ENCODE measurements at places on chromosomes 1 and 21.

- DNase-seq, result peak; percentile 59
These were observed 71.2 kb upstream of the NBPF3 start for GRCh38 chr1:21368515-21369289.

DNA sequence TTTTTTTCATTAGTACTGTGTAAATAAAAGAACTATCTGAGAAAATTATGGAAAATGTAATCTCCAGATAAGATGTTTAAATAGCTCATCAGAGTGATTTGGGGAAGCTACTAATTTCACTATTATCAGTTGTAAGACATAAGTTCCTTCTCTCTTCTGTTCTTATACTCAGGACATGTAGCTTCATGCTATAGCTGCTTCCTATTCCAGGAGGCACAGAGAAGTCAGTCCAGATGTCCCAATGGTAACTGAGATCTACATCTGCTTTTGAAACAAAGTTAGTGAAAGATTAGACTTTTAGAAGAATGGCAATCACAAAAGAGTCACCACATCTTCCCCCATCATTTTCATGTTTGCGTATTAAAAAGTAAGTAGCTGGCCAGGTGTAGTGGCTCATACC is 5.6 kb downstream of the MAP3K21 start:
- no peak for DNase-seq

DNA sequence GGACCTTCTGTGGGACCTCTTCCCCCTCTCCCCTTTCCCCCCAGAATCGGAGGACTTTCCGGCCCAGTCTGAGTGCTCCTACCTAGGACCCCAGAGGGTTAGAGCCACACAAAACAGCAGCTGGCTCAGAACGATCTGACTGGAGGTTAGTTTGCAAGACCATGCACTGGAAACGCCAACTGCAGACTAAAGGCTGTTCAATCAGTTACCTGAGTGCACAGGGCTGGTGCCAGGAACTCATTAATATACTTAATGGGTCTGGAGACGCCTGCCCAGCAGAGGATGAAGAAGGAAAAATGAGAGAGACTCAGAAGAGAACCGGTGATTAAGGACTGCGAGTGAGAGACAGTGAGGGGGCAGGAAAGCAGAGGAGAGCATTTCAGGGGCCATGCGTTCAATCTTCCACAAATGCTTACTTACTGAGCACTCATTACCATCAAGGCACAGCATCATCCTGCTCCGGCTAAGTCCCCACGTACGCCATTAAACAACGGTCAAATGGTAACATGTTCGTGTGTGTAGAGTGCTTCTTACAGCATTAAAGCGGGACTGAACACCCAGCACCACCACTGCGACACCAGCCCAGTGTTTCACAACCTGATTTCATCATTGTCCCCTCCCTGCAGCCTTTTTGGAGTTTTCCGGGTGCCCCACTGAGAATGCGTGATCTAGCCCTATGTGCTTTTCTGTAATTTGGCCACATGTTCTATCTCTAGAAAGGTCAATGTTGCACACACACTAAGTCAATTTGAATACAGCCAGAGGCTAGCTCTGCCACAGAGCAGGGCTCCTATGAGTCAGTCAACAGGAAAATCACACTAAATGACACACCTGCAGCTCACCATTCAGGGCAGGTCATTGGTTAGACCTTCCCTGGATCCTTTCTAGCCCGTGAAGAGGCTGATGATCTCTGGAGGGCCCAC is 7.6 kb downstream of the ENO1 start:
- peak; percentile 23 for DNase-seq

DNA sequence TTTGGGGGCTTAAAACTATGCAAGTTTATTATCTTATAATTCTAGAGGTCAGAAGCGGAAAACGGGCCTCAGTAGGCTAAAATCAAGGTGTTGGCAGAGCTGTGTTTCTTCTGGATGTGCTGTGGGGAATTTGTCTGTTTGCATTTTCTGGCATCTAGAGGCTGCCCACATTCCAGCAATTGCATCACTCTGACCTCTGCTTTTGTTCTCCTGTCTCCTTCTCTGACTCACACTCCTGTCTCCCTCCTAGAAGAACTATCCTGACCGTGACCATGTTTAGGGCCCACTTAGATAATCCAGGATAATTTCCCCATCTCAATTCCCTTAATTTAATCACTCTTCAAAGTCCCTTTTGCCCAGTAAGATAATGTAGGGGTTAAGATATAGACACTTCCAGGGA is 127.4 kb upstream of the DEPDC1 start:
- DNase-seq, result no peak

GRCh38 chr1:38098101-38098847 is 51.7 kb upstream of the POU3F1 start:
- DNase-seq, result no peak

DNA sequence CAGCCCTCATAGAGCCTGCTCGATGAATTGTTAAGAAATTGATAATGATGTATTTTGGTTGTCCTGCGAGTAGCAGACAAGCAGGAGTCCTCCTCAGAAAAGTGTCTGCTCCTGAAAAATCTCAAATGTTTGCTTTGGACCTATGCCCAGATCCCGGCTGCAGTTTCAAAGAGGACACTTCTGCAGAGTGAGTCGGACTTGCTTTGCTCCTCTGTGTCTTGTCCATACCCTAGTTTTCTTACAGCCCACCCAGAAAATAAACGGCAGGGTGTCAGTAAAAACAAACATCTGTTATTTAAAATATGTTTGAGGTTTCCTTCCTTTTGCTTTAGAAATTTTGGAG is 2.8 kb downstream of the S100A10 start:
- no peak for DNase-seq

- DNase-seq, result no peak
These were observed 57.7 kb downstream of the PRDM2 start for GRCh38 chr1:13757693-13758092.

DNA sequence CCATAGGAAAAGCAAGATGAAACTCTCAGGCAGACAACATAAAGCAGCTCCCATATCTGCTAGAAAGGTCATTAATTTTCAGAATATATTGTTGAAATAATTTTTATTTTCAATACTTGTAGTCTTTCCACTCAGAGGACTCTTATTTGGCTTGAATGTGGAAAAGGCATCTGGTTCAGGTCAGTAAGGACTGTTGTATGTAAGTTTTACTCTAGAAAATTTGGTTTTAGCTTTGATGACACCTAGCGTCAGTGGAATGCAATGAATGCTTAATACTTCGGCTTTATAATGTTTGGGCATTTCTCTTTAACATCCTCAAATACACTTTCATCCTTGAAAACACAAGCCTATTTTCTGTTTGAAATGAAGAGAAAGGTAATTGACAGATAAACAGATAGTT is 63.3 kb downstream of the LRRC40 start:
- DNase-seq, result no peak

DNA sequence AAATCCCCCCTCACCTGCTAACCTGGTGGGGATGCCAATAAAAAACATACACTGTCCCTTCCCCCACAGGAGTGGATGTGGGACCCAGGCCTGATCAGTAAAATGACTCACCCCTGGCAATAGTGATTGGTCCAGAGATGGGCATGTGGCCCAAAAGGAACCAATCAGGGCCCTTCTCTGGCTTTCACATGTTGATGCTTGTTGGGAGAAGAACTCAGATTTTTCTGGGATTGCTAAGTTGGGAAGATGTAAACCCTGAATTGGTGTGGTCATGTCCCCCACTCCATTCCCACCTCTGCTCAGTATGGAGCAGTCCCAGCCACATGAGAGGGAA is 43.6 kb upstream of the ACTL8 start:
- DNase-seq, result no peak

DNA sequence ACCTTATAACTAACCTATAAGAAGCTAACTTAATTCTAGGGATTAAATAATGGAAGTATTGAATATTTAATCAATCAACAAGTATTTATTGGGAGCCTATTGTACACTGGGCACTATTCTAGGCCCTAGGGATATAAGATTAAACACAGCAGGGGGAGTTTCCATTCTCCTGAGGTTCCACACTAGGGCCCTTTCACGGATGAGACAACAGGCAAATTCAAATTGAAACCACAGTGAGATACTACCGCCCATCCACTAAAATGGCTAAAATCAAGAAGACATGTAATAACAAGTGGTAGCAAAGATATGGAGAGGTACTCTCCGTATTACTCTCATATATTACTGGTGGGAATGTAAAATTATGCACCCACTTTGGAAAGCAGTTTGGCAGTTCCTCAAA is 674.4 kb downstream of the KIF26B start:
- DNase-seq, result no peak
